ENCODE measurements at places on chromosomes 7 and 10.

- DNase-seq = no peak
Measured at GRCh38 chr7:41695661-41696322, 7.1 kb downstream of the INHBA start.

DNA sequence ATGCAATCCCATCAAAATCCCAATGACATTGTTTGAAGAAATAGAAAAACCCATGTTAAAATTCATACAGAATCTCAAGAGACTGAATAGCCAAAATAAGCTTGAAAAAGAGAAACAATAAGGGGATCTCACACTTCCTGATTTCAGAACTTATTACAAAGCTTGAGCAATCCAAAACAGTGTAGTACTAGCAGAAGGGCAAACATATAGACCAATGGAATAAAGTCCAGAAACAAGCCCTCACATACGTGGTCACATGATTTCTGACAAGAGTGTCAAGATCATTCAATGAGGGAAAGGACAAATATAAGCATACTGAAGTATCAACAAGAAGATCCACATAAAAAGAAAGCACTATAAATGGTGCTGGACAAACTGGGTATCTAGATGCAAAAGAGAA is 31.9 kb downstream of the MICU1 start:
- no peak for DNase-seq

- DNase-seq = no peak
Measured at GRCh38 chr10:22305721-22306120, 10.5 kb upstream of the COMMD3 start.

GRCh38 chr7:152436111-152436930 is 518 bp upstream of the KMT2C start:
- DNase-seq = peak; percentile 85

DNA sequence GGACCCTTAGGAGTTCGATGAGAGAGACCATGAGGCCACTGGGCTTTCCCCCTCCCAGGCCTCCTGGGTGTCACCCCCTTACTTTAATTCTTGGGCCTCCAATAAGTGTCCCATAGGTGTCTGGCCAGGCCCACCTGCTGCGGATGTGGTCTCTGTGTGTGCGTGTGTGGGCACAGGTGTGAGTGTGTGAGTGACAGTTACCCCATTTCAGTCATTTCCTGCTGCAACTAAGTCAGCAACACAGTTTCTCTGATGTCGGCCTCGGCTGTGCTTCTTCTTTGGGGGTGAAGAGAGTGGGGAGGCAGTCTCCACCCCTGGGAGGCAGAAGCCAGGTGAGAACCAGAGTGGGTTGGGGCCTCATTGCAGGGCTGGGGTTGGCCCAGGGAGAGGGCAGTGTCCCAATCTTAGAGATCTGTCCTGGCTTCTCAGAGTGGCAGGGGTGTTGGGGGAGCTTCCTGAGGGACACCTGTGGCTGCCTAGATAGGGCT is 1.5 kb downstream of the PVRIG start:
- peak; percentile 85 for DNase-seq

GRCh38 chr7:126702242-126703016 is 550.3 kb downstream of the GRM8 start:
- no peak for DNase-seq

DNA sequence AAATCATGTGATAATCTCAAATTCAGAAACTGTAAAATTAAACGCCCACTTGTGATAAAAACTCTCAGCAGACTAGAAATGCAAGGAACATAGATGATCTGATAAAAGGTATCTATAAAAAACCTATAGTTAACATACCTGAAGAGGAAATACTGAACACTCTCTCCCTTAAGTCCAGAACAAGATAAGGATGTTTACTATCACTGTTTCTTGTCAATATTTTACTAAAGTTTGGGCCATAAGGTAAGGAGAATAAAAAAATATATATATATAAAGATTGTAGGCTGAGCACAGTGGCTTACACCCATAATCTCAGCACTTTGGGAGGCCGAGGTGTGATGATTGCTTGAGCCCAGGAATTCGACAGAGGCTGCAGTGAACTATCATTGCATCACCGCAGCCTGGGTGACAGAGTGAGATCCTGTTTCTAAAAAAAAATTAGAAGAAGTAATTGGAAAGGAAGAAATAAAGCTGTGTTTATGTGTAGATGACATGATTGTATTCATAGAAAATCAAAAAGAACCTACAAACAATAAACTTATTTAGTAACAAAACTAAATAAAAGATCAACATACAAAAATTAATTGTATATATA is 28.4 kb downstream of the MPLKIP start:
- DNase-seq = no peak

DNA sequence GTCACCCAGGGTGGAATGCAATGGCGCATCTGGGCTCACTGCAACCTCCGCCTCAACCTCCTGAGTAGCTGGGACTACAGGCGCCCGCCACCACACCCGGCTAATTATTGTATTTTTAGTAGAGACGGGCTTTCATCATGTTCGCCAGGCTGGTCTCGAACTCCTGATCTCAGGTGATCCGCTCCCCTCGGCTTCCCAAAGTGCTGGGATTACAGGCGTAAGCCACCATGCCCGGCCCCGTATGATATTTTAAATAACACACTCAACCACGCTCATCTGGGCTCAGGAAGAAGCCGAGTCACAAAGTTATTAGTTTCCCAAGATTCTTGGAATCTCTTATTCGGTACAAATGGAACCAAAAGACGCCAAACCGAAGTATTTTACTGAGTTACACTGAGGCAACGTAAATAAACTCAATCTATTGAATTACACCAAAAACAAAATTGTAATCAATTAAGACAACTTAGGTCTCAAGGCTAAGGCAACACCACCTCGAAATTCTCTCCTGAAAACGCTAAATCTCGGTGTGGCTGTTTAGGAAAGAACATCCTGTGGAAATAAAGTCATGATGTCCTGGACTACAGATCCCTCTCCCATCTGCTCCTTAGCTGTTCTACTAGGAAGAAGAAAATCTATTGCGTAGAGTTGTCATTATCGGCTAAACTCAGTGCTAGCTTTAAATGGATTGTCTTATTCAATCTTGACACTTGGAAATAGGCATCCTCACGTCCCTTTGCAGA is 910 bp downstream of the ARHGAP19 start:
- DNase-seq = no peak

DNA sequence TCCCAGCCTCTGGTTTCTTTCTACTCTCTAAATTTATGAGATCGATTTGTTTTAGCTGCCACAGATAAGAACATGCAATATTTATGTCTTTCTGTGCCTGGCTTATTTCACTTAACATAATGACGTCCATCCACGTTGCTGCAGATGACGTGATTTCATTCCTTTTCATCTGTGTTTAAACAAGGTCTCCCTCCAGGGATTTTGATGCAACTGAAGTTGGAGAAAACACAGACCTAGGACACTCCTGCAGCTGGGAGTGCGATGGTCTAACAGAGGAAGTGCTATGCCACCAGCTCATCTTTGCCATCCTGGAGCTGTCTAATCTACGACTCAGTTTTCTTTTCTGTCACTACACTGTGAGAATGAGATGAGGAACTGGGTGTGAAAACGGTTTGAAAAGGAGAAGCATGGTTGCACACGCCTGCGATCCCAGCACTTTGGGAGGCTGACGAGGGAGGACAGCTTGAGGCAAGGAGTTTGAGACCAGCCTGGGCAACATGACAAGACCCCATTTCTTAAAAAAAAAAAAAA is 1.5 kb upstream of the KCTD7 start:
- DNase-seq = no peak

DNA sequence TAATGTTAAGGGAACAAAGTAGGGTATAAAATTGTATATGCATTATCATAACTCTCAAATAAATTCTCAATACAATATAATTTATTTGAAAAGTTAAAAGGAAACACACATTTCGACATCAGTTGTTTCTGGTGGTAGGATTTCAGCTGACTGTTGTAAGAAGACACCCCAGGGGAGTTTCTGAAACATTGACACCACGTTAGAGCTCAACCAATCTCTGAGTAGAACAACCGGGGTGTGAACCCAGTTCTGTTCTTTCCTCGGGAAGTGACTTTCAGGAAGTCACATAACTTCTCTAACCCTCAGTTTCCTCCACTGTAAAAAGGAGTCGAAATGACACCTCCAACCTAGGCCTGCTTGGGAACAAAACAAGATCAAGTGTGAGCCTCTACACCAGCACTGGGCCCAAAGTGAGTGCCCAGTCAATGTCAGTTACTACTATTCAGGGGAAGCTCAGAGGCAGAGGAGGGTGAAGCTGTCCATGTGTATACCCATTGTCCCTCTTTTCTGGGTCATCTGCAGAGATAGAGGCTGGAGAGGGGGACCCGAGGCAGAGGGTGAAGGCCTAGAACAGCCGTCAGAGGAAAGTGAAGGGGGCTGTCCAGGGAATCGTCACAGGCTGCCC is 67.1 kb downstream of the AOAH start:
- DNase-seq = no peak

- DNase-seq = no peak
Measured at GRCh38 chr7:159215076-159215475, 70.4 kb upstream of the VIPR2 start.

- peak; percentile 49 for DNase-seq
Measured at GRCh38 chr7:29289156-29290021, 94.8 kb downstream of the CHN2 start.

DNA sequence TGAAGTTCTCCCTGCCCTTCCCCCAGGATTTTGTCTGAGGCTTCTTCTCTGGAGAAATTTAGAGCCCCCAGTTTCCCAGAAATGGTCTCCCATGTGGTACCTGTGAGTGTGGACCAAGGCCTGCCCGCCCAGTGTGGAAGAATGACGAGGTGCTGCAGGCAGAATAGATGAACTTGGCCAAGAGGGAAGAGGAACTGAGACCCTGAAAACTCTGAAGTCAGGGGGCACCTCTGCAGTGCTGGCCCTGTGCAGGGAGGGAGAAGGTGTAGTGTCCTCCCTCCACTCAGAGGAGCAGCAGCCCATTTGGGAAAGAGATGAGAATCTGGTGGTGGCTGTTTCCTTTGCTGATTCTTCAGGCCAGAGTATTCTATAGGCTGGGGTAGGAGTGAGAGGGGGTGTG is 115.2 kb upstream of the PCGF5 start:
- no peak for DNase-seq

- no peak for DNase-seq
Measured at GRCh38 chr7:46107610-46108217, 186.6 kb upstream of the IGFBP3 start.

GRCh38 chr7:151993977-151994676 is 31.3 kb upstream of the GALNT11 start:
- DNase-seq = peak; percentile 4

DNA sequence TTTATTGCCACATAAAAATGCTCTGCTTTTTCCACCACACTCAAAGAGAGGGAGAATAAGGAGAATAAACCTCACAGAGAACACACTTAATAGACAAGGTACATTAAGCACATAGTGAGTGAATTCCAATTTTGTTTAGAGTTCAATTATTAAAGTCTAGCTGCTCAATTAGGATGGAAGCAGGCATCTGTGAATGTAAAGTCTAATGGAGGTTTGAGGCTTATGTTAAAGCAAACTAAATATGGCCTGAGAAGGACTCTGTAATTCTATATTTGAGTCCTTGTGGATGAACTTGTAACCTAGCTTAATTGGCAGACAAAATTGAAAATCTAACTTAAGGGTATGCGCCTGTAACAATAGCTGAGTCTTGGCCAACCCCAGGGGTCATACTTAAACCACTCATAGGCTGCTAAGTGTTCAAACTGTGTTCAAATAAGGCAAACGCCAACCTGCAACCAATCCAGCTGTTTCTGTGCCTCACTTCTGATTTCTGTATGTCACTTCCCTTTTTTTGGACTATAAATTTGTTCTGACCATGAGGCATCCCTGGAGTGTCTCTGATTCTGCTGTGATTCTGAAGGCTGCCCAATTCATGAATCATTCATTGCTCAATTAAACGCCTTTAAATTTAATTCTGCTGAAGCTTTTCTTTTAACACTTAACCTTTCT is 31.3 kb upstream of the NME8 start:
- DNase-seq = no peak

DNA sequence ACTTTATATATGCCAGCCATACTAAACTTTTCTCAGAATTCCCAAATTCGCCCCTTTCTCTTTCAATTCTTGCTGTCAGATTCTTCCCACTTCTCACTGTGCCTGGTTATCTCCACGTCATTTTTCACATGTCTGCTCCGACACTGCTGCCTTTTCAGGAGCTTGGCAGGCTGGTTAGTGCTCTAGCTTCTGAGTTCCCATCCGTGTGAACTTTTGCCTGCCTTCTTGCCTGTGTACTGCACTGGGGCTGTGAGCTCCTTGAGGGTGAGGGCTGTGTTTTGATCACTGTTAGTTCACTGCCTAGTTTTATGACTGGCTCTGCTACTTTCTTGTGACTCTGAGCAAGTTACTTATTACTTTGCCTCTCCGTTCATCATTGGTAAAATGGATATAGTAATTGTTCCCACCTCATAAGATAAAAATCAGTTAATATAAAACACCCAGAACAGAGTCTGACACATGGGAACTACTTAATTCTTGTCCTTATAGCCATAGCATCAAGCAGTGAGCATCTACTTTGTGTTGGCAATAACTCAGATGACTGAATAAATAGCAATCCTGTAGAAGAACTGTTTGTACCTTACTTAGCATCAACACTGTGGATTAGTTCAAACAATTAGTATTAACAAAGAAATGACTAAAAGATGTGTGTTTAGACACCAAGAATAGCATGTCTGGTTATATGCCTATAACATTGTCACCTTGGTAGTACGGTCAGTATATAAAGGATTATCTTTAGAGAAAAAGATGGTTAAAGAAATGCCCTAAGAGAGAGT is 5.5 kb downstream of the GSTO1 start:
- no peak for DNase-seq

DNA sequence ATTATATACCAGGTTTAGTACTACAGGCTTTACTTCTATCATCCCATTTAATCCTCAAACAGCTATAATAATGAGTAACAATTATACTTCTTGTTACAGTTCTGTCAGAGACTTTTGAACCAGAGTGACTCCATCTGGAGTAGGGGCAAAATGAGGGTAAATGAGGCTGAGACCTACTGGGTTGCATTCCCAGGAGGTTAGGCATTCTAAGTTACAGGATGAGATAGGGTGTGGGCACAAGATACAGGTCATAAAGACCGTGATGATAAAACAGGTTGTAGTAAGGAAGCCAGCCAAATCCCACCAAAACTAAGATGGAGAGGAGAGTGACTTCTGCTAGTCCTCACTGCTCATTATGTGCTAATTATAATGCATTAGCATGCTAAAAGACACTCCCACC is 3.9 kb downstream of the YME1L1 start:
- no peak for DNase-seq

DNA sequence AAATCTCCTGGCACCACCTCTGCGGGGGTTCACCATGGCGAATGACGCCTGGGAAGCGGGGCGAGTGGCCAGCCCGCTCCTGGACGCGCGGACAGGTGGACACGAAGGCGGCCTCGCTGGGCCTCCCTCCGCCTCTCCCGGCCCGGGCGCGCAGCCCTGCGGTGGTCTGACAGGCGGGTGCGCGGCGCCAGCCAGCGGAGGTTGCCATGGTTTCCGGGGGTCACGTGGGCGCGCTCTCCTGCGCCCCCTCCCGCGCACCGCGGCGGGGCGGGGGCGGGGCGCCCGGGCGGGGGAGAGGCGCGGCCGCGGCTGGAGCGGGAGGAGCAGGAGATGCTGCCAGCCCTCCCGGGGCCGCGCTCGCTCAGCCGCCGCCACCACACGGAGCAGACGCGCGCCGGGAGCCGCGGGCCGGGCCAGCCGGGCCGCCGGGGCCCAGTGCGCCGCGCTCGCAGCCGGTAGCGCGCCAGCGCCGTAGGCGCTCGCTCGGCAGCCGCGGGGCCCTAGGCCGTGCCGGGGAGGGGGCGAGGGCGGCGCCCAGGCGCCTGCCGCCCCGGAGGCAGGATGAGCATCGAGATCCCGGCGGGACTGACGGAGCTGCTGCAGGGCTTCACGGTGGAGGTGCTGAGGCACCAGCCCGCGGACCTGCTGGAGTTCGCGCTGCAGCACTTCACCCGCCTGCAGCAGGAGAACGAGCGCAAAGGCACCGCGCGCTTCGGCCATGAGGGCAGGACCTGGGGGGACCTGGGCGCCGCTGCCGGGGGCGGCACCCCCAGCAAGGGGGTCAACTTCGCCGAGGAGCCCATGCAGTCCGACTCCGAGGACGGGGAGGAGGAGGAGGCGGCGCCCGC is at the start of gene PRKAR2B:
PRKAR2B (plus strand) TSS at position 359 of the 848 bp plus-strand sequence; CDS start at position 562, 203 bp downstream.
- DNase-seq = peak; percentile 54
